Left renal cortex interstitium (tissue), 4 donors: ENCODE measurements at places on chromosomes 11 and 22. TPM values are rescaled to one million over a fixed set of nuclear protein-coding genes. Genes with fewer than 3 reads are reported as not detected.

- DNase-seq, result no peak
Observed at GRCh38 chr11:128496692-128497060, 90.7 kb downstream of the ETS1 start.

DNA sequence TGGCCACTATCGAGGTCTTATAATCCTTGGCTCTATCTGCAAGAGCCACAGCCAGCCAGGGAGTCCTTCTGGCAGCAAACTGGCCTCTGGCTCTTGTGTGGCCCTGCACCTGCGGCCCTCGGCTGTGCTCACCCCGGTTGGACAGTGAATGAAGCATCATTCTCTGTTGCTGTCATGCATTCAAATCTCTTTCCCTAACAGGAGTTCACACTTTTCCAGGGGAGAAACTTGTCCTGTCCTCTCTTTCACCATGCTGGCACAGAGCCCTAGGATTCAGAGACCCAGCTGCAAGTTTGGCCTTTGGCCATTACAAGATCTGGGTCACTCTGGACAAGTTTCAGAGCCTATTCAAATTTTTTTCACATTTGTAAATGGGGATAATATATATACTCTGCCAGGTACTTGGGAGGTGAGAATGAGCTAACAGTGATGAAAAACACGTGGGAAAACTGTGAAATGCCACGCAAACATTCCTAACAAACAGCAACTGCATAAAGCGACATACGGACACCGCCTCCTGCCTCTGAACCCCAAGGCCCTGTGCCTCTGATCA lies 34.2 kb downstream of the TMEM184B start:
- DNase-seq, result no peak

GRCh38 chr22:20198557-20199319 lies 47.9 kb upstream of the CCDC188 start:
- peak; percentile 59 for DNase-seq

GRCh38 chr11:770642-771616 lies 6.4 kb downstream of the GATD1 start:
- DNase-seq, result no peak

DNA sequence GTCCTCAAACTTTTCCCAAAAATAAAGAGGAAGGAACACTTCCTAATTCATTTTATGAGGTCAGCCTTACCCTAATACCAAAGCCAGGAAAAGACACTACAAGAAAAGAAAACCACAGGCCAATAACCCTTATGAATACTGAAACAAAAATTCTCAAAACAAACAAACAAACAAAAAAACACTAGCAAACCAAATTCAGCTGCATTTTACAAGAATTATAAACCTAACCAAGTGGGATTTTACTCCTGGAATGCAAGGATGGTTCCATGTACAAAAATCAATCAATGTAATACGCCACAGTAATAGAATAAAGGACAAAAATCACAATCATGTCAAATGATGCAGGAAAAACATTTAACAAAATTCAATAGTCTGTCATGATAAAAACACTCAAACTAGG lies 13.3 kb downstream of the ARVCF start:
- no peak for DNase-seq

DNA sequence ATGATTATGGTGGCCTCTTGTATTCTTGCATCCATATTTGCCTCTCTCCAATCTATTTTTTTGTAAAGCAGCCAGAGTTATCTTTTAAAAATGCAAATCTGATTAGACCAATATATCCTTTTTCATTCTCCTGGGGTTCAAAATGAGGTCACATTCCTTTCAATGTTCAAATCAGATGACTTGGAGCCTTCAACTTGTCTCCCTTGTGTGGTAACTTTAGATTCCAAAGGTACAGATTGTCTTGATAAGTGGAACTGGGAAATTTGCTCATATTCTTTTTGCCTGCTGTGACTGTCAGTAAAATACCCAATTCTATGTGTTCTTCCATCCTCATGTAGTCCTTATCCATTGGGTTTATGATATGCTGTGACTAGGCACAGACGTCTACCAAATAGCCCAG lies 15.1 kb upstream of the CAPRIN1 start:
- no peak for DNase-seq

DNA sequence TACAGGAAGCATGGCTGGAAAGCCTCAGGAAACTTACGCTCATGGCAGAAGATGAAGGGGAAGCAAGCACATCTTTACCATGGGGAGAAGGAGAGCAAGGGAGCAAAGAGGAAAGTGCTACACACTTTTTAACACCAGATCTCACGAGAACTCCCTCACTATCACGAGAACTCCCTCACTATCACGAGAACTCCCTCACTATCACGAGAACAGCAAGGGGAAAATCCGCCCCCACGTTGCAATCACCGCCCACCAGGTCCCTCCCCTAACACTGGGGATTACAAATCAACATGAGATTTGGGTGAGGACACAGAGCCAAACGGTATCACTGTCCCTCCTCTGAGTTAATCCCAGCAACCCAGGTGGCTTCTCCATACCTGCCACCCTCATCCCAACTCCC lies 84.5 kb downstream of the MN1 start:
- no peak for DNase-seq

- DNase-seq, result no peak
Observed at GRCh38 chr11:1755692-1756561, 5.5 kb upstream of the IFITM10 start.

Gene KCTD14
- polyA plus RNA-seq, result 12.6 TPM

DNA sequence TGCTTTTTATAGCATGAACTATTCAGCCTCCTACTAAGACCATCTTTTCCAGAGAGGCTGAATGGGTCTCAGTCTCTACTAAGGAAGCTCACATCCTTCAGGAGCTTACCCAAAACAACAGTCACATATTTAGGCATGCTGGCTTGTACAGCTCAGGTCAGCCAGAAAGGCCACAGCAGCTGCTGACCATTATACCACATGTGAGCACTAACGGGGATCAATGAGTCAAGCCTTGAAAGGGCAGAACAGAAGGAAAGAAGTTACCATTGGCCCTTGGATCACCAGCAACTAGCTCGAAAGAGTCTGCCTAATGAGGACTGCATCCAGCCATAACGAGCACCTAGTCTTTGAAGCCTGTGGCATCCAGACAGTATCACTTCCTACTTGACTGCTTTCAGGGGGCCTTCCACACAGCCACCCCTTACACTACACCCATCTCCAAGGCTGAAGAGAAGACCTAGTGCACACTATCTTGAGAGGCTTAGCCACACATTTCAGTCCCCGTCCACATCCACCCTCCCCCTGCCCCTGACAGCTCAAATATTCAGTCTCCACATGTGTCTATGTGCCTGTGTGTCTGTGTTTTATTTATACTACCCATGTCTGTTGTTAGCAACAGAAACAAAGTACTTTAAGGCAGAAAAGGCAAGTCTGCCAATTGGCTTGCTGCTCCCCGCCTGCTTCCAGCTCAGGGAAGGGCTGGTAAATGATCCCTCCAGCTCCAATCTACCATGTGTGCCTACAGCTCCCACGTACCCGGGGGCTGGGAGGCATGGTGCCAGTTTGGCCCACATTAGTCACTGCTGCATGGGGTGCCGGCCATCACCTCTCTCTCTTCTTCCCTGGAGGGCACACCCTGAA lies 95.5 kb downstream of the RPL27A start:
- no peak for DNase-seq
